ENCODE measurements at places on chromosomes 7 and 10.

DNA sequence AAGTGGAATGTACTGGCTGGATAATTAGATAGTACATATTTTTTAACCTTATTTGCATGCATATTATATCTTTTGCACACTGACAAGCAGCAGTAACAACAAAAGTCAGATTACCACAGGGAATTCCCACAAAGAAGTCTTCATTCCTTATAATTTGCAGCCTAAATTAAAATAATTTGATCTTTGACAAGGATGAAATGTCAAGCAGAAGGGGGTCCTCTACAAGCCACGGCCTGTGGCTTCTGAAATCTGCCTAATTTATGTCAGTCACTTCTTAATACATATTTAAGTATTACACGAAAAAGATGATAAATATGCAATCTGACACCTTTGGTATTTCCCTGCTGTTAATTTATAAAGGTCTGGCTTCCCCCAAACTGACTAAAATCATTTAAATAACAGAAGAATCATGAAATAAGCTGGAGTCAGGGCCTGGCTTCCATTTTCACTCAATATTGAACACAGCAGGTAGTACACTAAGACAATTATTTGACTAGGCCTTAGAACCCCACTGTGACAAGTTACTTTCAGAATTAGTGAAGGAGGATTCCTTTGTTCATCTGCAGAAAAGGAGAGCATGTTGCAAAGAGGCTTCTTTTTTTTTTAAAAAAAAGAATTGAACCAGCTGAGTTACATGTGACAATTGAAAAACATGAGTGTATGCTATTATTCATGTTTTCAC, 351.1 kb upstream of the ETV1 start:
- no peak for DNase-seq

DNA sequence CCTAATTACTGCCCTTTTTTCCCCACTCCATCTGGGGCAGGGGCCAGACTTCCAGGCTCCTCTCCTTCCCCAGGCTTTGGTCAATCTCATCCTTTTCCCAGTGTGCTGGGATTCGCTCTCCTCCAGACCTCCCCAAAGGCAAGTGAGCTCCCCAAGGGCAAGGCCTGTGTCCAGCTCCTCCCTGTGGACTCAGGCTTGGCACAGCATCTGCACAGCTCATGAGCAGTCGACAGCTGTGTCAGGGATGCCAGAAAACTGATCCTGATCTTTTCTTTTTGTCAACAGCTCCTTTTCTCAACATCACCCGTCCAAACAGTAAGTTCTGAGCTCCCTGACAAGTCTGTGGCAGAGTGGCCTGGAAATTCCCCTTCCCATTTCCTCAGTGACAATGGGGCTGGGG, 67.1 kb downstream of the C10orf120 start:
- DNase-seq = no peak

GRCh38 chr10:28036587-28036986, 37.7 kb upstream of the ODAD2 start:
- DNase-seq = no peak

DNA sequence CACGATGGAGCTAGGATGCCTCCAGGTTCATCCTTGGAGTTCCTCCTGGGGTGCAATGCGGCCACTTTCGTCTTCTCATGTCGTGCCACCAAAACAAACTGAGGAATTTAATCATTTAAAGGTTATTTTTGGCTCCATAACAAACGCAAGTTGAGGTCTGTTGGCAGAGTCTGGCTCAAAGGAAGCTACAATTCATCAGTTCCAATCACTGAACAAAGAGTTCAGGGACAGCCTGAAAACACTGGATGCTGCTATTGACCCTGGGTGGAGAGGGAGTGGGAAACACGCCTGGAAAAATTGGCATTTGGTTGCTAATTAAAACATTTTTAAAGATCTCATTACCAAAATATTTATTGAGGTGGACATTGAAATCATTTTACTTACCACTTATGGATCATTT, 11.4 kb upstream of the MGMT start:
- DNase-seq = no peak

- DNase-seq = no peak
These were observed 767 bp downstream of the KRIT1 start for GRCh38 chr7:92244808-92245486.

DNA sequence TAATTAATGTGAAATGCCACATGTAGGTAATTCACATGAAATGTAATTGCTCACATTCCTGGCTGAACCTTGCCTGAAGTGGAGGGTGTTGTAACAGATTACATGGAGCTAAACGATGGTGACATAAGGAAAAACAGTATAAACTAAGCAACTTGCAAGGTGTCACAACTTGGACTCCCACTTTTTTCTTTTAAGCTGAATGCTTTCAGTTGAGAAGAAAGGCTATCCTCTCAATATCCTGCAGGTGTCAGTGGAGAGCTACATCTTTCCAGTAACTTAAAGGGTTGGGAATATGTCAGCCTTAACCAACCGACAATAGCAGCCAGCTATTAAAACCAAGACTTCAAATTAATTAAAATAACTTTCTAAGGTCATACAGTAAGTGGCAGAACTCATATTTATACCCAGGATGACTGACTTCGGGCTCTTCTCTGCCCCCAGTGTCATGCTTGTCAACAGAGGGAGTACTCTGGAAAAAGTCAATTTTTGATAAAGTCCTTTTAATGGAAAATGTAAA, 33.7 kb downstream of the NRBF2 start:
- no peak for DNase-seq

DNA sequence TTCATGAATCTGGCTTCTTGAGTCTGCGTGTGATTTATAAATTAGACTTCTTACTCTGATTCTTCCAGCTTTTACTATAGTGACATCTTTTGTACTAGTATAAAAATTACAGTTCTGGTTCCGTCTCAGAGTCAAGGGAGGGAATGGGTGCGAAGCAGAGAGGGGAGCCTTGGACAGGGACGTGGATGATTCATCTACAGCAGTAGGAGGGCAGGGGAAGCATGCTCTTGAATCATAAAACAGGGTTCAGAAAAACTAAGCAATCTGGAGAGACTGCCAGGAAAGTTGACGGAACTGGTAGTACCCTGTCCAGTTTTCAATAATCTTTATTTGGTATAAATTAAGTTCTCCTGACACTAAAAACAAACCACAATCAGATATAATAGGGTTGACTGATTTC, 58.1 kb downstream of the ITGA8 start:
- no peak for DNase-seq

GRCh38 chr7:141986923-141987322, 8.8 kb upstream of the MGAM start:
- DNase-seq = no peak

GRCh38 chr7:131346885-131347592, 19.4 kb downstream of the MKLN1 start:
- no peak for DNase-seq

- no peak for DNase-seq
These were observed 219.5 kb upstream of the POT1 start for GRCh38 chr7:125149151-125149550.

GRCh38 chr10:83089335-83089734, 1050.0 kb upstream of the GHITM start:
- DNase-seq = no peak

DNA sequence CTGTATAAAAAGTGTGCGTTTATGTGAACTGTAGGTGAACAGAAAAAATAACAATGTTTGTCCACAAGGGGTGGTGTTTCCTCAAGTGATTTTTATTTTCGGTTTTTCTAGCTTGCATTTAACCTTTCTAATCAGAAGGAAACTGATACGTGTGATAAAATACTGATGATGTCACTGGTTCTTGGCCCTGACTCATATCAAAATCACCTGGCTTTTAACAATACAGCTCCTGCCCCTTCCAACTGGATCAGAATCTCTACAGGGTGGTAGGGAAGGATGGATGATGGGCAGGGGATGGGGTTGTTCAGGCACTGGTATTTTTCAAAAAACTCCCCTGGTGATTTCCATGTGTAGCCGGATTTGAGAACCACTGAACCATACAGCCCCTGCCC, 10.9 kb downstream of the NPFFR1 start:
- DNase-seq = no peak

DNA sequence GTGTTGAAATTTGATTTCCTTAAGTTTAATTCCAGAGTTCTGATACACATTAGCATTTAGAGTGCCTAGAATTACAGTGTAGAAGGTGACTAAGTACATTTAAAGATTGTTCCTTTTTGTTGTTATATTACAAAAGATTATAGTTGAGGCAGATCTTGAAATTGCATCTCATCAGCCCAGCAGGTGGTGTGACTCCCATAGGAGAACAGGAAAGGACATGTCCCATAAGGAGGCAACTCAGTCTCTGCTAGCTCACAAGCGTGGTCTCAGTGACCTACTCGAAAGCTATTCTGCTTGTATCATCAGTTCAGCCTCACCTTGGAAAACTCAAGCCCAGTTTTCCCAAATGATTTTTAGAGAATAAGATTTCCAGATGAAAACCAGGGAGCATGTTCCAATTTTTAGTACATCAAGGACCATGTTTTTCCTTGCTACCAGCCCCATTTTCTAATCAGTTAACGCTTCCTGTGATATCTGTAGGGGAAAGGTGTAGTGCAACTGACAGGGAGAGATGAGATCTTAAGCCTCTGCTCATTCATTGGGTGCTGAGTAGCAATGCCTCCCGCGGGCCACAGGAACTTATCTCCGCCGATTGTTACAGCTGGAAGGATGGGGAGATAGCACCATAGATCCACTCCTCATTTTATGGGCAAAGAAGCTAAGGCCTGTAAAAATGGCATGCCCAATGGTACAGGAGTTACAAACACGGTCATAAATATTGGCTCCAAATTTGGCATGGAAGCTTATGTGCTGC, 1.1 kb upstream of the GNAI1 start:
- no peak for DNase-seq

DNA sequence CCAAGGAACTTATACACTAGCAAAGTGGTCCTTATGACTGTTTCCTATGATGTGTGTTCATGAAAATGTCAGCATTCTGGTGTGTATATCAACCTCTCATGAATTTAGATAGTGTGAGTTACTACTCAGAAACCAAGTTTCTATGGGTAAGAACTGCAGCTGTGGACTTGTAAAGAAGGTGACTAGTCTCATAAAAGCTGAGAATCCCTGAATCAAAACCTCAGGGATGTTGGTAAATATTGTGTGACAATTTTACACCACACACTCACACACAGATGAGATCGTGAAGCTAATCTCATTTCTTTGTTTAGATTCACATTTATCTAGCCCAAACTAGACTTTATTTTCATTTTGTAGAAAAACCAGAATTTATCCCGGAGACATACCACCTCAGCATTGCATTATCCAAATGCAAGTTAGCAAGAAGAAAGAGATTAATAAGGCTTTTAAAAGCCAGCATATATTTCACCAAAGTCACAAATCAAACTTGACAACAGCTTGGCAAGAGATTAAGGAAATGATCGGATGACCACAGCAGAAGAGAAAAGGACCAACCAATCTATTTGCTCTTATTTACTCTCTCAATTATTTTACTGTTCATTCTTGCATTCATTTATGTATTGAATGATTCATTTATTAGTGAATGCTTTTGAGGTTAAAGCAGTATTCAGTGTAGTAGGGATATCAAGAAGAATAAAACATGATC, 92.9 kb downstream of the PLXDC2 start:
- DNase-seq = no peak

DNA sequence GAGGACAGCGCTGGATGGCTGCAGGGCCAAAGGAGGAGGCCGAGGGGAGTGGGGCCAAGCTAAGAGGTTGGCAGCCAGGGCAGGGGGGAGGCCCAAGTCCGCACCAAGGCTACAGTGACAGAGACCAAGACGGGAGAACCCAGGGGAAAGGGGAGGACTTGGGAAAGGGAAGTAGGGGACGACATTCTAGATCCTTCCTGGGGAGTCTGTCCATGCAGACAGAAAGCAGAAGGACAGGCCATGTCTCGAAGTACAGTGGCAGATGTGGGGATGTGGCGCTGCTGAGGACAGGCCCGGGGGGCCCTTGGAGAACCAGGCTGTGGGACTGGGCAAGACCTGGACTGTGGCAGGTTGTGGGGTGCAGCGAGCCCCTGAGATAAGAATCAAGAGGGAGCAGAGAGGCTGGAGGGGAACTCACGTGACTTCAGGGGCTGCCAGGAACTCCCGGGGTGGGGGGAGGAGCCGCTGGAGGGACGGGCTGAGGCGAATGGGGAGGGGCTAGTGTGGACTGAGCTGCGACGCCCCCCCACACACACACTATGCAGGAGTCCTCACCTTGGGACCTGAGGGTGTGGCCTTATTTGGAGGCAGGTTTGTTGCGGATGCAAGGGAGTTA, 68.5 kb upstream of the TNRC18 start:
- no peak for DNase-seq

DNA sequence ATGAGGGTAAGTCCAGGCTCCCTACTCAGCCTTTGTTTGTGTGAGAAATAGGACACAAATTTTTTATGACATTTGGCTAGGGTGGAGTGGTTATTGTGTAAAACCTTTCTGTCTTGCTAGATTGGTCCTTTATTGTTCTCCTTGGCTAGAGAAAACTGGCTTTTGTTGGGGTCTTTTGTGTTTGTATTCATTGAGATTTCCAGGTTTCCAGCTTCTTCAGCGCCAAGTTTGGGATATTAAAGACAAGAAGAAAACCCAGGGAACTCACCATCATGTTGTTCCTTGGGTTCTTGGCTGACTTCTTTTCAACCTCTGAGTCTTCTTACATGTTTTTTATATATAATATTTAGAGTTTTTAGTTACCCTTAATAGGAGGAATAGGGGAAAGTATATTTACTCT, 310.0 kb downstream of the HPSE2 start:
- DNase-seq = no peak

DNA sequence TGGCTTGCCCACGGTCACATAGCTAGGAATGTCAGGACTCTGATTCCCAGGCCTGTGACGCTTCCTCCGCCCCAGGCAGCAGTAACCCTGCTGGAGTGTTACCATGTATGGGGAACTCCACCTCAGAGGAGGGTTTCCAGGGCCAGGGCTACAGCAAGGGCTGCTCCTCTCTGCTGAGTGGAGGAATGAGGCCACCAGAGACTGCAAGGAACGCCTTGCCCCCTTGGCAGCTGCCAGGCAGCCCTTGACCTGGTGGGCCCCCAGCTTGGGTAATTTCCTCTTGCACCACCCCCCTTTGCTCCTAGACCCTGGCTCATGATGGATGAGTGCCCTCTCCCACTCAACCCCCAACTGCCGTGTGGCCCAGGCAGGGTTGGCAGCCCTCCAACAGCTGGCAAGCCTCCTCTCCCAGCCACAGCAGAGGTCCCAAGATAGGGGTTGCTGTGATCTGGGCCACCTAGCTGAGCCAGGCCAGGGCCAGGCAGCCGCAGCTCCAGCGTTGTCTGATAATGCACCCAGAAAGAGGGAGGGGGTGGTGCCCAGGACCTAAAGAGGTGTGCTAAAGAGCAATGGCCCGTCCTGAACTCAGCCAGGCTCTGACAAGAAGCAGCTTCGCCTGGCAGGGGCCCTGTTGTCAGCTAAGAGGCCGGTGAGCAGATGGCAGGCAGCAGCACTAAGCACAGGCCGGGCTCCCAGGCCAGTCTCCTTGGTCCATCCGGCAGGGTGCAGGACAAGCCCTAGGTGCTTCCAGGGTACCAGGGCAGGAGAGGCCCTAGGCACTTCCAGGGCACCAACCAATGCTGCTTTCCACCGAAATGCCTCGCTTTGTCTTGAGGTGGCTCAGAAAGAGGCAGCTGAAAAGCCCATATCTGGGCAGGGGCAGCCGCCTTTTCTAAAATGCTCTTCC, 35.4 kb downstream of the DRGX start:
- DNase-seq = no peak

GRCh38 chr10:28551086-28551485, 18.2 kb downstream of the WAC start:
- DNase-seq = no peak

GRCh38 chr7:28160551-28160991, 20.0 kb downstream of the JAZF1 start:
- no peak for DNase-seq

GRCh38 chr7:7651479-7651878, 10.9 kb downstream of the UMAD1 start:
- DNase-seq = no peak

GRCh38 chr10:103382769-103383168, 13.5 kb downstream of the ATP5MK start:
- DNase-seq = no peak

Data from GOT3 (cell line).